ENCODE measurements at places on chromosomes 13 and 19.

GRCh38 chr19:46063201-46063600 lies 22.4 kb upstream of the IGFL4 start:
- no peak for DNase-seq

- no peak for DNase-seq
Observed at GRCh38 chr13:81334481-81334880, 993.6 kb upstream of the SPRY2 start.

DNA sequence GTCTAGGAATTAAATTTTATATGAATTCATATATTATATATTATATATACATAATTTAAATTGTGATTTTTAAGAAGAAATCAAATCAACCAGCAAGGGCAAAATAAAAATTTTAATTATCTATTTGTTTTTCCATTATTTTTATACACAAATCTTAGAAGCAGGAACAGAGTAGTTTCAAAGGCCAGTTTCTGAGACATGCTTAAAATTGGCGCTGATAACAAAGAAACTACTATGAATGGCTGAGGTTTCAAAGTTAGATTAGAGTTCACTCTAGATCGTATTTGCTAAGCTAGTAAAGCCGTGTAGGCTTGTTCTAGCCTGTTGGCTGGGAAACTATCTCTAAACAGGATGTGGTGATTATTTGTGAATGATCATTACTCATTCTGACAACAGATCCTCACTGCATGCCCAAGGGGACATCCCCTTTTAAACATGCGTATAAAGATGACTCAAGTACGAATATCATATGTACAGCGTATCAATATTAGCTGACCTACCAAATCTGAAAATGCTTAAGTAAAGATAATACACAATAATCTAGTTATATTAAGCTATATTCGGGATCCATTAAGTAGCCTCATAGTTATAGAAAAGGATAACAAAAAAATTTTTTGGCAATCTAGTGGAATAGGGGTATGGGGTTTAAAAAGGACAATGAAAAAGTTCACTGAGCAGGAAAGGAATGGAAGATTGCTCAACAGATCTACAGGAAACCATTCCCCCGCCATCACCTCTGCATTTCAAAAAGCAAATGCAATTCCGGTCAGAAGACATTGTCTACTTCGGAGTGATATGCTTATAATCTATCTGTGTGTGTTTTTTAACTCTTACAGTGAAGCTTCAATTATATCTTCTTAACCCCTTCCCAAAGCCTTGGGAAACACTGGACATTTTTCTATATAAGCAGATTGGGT lies 150.1 kb downstream of the SHISA2 start:
- peak; percentile 66 for DNase-seq

DNA sequence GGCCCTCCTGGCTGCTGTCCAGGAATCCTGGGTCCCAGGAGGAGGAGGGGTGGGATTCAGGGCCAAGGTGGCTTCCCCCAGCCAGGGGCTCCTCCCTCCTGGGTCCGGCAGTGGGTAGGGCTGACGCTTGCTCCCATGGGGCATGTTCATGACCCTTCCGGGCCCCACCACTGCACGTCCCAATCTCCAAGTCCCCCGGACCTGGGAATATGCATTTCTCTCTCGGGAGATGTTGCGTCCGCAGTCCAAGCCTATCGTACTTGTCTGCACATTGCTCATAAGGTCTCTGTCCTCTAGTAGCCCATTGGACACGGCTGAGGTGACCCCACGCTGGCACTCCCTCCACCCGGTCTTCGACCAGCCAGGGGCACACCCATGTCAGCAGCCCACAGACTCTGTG lies 192.3 kb downstream of the TEX29 start:
- DNase-seq, result no peak

DNA sequence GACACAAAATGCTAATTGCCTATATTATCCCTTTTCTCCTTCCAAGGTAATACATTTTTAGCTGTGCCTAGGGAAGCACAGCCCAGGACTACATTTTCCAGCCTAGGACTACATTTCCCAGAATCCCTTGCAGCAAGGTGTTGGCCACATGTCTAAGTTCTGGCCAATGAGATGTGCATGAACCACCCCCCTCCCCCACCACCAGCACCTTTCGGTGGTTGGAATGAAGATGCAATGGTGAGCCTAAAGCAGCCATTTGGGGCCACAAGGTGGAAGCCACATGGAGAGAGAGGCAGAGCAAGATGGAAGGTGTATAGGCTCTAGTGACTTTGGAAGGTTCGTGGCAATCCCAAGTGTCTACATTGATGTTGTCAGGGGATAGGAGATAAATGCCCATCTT lies 16.2 kb downstream of the UNC13A start:
- DNase-seq, result no peak

GRCh38 chr13:104408733-104409132 lies 1342.5 kb upstream of the SLC10A2 start:
- DNase-seq, result no peak

DNA sequence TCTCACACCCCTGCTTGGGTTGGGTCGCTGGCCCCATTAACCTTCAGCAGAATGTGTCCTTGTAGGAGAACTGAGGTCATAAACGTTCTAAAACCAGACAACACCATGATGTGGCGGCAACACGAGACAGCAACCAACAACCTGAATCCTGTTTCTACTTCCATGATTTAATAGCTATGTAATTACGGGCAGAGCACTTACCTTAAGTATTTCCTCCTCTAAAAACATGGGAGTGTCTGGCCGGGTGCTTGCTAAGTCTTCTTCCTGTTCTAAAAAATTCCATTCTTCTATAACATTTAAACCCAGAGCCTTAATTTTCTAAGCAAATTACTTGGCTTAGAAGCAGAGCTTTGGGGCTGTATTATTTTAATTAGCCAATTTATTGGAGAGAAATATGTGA lies 33.5 kb upstream of the IRS2 start:
- DNase-seq, result no peak

DNA sequence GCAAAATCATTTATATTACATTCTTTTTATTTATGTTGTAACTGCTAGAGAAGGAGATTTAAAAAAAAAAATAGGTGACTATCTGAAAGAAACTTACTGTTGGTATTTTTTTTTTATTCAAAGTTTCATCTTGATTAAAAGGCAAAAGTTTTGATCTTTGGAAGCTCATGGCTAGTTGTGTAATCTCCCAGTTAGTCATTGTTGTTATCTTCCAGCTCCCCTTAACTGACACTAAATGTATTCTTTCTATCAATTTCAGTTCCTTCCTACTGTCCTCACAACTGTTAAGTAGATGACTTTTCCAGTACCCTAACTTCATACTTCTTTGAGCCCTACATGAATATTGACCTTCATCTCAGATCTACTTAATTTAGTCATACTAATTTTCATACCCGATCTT lies 71.1 kb downstream of the PIBF1 start:
- no peak for DNase-seq

DNA sequence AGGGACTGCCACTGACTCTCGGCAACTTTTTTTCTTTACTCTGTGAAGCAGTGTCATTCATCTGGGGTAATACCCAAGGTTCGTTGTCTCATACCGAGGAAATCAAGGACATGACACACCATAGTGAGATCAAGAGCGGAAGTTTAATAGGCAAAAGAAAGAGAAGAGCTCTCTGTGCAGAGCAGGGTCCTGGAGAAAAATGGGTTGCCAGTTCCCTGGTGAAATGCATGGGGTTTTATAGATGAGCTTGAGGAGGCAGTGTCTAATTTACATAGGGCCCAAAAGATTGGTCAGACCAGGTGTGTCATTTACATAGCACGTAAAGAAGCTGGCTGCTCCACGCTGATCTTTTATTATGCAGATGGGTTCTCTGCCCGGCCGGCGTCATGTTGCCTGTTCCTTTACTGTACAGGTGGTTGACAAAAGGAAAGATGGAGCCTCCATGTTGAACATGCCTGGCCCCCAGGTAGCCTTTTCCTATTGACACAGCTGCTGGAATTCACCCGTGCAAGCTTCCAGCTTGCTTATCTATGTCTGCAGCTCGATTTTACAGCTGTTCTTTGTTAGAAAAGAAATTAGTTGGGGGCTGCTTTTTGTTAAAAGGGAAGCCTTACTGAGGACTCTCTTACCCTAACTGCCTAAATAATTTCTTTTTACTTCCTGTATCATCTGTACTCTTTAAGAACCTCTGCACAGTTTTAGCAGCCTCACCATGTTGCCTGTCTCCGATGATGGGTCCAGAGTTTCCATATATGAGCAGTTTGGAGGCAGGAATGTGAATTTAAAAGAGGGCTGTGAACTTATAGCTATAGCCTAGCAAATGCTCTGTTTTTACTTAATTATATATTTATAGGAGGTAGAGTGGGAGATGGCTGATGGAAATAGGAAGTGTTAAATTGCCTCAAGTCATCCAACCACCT lies 98.0 kb upstream of the DIAPH3 start:
- DNase-seq, result no peak

GRCh38 chr13:42574011-42574410 lies at the start of gene TNFSF11:
Gene TNFSF11 (plus strand): TSS chr13:42574152. CDS start chr13:42574304, 152 bp downstream.
- no peak for DNase-seq

DNA sequence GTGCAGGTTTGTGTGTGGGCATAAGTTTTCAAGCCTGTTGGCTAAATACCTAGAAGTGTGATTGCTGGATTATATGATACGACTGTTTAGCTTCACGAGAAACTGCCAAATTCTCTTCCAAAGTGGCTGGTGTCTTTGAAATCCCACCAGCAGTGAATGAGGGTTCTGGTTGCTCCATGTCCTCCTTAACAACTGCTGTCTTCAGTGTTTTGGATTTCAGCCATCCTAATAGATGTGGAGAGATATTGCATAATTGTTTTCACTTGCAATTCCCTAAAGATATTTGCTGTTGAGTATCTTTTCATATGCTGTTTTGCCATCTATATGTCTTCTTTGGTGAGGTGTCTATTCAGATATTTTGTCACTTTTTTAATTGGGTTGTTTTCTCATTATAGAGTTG lies 390.5 kb downstream of the ZNF536 start:
- DNase-seq, result no peak

DNA sequence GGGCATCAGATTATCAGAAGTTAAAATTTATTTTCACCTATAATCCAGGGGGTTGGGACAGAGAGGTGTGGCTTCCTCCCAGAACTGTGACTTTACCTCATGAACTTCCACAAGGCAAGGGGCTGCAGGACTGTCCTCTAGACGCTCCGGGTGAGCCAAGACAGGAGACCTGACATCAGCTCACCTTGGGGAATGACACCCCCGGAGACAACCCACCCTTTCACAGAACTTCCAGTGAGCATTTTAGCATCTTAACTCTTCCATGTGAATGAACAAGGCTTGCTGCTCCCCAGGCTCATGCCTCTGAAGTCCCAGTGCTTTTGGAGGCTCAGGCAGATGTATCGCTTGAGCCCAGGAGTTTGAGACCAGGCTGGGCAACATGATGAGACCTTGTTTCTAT lies 29.4 kb upstream of the TFDP1 start:
- DNase-seq, result no peak

- no peak for DNase-seq
Observed at GRCh38 chr13:111025310-111025709, 89.8 kb upstream of the ARHGEF7 start.

GRCh38 chr13:76210262-76210661 lies 574.1 kb downstream of the LMO7 start:
- no peak for DNase-seq

DNA sequence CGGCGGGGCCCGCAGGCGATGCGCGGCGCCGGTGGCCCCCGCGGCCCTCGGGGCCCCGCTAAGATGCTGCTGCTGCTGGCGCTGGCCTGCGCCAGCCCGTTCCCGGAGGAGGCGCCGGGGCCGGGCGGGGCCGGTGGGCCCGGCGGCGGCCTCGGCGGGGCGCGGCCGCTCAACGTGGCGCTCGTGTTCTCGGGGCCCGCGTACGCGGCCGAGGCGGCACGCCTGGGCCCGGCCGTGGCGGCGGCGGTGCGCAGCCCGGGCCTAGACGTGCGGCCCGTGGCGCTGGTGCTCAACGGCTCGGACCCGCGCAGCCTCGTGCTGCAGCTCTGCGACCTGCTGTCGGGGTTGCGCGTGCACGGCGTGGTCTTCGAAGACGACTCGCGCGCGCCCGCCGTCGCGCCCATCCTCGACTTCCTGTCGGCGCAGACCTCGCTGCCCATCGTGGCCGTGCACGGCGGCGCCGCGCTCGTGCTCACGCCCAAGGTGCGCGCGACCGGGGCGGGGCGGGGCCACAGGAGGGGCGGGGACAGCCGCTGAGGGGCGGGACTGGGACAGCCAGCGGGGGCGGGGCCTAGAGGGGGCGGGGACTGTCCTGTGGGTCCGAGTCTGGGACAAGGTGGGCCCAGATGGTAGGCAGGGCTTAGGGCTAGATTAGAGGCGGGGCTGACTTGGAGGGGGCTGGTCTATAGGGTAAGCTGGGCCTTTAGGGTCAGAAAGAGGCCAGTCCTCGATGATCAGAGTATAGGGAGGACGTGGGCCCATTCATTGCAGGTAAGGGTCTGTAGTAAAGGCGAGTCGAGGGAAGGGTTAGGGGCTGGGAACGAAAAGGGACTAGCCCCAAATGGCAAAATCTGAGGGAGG lies 5.1 kb downstream of the GRIN2D start:
- no peak for DNase-seq

GRCh38 chr13:102236341-102236740 lies 165.5 kb downstream of the FGF14 start:
- no peak for DNase-seq

DNA sequence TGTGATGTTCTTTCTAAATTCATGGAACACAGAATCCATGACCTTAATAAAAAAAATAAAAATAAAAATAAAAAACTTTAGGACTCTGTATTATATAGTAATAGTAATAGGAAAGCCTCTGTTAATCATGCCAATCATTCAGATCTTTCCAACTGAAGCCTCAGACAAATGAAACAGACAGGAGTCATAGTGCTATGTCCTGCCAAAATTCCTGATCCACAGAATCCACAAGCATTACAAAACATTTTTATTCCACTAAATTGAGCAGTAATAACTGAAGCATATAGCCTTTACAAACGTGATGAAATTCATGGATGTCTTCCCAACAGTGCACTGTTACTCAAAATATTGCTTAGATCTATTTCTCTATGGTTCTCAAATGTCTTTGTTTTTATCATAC lies 820.6 kb upstream of the PCDH9 start:
- no peak for DNase-seq

- no peak for DNase-seq
Observed at GRCh38 chr19:35273686-35274259, 5.0 kb downstream of the USF2 start.

- no peak for DNase-seq
Observed at GRCh38 chr19:46466536-46467196, 4.7 kb downstream of the PNMA8A start.

DNA sequence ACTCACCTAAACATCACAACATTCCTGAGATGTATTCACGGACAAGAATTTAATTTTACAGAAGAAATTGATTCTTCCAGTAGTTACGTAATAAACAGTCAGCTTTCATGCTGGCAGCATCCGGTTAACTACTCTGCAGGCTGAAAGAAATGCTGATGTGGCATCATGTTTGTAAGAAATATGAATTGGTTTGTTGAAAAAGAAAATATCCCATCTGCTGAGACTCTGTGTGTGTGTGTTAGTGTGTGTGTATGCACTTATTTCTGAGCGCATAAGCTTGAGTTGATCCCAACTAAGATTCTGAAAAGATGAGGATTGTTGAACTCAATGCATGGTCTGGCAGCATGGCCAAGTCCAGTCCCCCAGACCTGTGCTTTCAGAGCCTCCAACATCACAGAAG lies 74.3 kb upstream of the FAM216B start:
- no peak for DNase-seq
